CD4-positive, alpha-beta T cell treated with Interleukin-21 for 1 hour (primary cell): ENCODE measurements at places on chromosomes 12 and 14.

GRCh38 chr14:102668291-102668873 is 75.9 kb downstream of the RCOR1 start:
- no peak for DNase-seq

- no peak for DNase-seq
Measured at GRCh38 chr14:72177251-72177650, 245.0 kb downstream of the RGS6 start.

DNA sequence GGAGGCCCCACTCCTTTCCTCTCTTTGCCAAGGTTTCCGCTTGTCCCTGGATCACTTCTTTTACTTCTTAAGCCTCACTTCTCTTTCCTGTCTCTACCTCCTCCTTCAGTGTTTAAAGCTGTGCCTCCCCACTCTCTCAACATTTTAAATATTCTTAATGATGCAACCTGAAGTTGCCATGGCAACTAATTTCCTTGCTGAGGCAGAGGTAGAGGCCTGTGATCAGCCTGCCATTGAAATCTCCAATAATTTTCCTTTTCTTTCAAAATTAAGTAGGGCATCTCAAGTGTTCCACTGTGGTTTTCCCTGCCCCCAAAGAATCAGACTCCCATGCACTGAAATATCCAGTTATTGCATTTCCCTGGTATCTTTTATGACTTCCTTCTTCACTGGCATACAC is 108.6 kb upstream of the VRK1 start:
- no peak for DNase-seq

DNA sequence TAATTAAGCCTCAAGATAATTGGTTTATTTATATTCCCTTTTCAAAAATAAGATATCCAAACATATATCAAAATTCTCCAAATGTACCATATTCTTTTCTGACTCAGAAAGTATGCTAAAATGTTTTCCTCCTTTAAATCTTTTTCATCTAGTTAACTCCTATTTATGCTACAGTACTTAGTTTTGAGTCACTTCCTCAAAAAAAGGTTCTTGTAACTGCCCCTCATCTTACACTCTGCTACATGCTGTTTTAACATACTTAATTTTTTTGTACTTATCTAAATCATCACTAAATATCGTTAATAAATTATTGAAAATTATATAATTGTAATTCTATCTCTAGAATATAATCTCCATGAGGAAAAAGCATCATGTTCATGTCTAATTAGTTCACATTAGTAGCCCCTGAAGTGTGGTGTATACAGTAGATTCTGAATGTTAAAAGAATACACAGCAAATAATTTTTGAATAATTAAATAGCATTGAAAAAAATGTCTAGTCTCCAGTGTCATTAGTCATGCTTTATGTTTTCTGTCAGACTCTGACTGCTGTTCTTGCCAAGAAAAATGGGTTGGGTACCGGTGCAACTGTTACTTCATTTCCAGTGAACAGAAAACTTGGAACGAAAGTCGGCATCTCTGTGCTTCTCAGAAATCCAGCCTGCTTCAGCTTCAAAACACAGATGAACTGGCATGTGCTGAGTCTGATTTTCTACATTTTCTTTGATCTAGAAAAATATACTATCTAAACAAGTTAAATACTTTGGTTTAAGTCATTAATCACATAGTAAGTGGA is 3.5 kb downstream of the KLRD1 start:
- no peak for DNase-seq

DNA sequence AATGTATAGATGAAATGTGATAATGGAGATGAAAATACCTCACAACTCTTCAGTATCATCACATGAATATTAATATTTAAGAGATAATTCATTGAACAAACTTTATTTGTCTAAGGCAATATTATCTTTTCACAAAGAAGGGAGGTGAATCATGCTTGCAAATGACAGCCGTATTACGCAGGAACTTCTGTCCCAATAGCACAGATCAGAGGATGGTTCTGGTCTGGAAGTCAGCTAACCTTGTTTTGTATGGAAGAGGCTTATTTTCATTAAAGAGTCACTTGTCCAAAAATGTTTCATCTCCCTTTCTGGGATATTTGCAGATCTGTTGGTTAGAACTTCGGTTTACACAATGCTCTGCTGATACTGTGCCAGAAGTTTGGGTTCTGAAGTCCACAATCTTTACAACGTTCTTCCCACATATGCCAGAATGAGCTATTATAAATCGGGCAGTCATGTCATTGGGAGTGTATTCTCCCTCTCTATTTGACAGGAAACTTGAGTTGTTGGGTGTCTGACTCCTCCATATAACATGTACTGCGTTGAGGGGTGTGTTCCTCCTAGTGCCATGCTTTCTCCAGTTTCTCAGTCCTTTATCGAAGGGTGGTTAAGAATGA is 29.8 kb downstream of the YY1 start:
- no peak for DNase-seq

DNA sequence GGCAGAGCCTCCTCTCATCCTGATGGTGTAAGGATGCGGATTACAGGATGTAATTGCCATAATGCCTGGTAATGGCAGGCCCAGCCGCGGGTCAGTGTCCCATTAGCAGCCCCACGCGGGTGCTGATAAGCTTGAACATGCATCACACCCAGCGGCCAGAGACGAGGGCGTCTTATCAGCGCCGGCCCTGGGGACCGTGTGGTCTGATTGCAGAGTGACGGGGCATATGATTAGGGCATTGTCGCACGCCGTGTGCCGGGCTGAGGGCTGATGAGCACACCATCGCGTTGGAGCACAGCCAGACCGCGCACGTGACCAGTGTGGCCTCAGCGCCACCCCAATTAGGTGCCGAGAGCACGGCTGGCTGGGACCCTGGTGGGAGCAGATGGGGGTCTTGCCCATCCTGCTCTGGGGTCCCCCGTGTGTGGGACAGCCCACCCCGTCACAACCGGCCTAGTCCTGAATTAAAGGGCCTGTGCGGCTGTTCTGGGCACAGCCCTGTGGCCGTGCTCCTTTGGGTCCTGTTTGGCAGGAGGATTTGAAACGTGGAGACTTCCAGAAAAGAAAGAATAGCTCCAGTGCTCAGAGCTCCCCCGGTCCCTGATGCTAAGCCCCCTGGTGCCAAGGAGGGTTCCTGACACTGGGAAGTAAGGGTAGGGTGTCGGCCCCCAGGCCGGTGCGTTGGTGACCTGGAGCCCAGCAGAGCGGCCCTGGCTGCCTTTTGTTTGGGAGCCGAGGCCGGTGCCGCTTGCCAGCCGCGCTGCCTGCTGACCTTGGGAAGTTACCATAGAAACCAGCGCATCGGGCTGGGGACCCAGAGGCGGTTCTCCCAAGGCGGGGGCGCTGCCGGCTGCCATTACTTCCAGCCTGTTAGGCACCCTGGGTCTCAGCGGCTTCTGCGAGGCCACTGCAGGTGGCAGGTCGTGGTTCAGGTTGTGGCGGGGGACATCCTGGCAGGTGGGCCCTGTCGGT is 20.7 kb downstream of the KIF26A start:
- DNase-seq, result no peak

DNA sequence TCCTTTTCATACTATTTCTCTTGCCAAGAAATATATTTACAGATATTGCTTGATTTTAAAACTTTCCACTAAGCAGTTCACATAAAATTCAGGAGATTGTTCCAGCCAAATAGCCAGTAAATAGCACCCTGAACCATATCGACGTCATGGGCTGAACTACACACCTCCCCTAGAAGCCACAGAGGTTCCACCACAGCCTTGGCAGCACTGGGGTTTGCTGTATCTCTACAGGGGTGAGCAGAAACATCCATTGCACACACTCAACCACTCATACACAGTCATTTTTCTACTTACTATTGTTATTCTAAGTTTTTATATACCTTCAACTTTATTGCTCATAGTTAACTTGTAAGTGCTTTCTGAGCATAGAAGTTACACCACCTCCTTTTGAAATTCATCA is 8.1 kb upstream of the EIF2S3B start:
- DNase-seq, result peak; percentile 58

DNA sequence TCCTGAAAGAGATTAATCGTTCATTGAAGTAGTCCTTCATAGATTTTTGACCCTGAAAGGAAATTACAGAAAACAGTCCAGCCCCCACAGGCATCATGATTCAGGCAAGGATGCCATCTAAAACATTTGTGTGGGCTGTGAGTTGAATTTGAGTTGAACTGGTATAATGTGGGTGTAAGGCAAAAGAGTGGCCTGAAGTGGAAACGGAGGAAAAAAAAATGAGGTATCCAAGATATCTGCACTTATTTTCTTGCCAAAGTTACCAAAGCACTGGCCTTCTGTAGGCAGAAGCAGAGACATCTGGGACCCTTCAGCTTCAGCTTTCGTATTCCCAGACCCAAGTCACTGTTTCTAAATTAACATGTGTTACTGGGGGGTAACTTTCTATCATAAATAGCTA is 105.1 kb upstream of the DIO2 start:
- DNase-seq, result no peak

DNA sequence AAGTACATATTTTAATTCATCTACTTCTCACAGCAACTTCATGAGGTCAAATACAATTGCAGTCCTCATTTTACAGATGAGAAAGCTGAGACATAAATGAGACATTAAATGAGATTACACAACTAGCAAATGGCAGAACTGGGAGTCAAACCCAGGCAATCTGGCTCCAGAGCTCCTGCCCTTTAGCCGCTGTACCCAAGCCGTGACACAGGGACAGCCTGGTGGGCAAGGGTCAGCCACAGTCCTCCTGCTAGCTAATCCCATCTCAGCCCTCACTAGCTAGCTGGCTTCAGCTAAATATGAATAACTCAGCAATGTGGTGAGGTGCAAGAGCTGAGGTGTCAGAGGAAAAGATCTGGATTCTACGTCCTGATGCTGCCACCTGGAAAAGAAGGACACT is 54.8 kb downstream of the NINJ2 start:
- no peak for DNase-seq

- DNase-seq, result peak; percentile 58
Measured at GRCh38 chr12:53324113-53324778, 2.8 kb upstream of the AAAS start.

GRCh38 chr14:51533160-51533559 is 118.5 kb upstream of the FRMD6 start:
- no peak for DNase-seq
